ENCODE measurements at places on chromosomes 11 and 22. TPM values are rescaled to one million over a fixed set of nuclear protein-coding genes. Genes with fewer than 3 reads are reported as not detected.

DNA sequence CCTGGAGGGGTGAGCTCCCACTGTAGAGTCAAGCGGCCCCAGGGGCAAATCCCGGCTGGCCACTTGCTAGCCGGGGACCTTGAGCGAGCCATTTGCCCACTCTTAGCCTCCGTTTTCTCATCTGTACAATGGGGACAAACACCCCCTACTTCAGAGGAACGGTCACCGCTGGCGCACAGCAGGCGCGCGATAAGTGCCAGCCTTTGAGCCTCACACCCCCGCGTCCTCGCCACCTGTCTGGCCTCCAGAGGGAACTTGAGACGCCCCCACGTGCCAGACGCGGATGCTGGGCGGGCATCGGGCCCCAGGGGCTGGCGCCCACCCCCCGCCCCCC is 72.6 kb upstream of the TCF20 start:
- DNase-seq = no peak

- DNase-seq = no peak
Measured at GRCh38 chr11:93005239-93005638, 35.8 kb downstream of the MTNR1B start.

DNA sequence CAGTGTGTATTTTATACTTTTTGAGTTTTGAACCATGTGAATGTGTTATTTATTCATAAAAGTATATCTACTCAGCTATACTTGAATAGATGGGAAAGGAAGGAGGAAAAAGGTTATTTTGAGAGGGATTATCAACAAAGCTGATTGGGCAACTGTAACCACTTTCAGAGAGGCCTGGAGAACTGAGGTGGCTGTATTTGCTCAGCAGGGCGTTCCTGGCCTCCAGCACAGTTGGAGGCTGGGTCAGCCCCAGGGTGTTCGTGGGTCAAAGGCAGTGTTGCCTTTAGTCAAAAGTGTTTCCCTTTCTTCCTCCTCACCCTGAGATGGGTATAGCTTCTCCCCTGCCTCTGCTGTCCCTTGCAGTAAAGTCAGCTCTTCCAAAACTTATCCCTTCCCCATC is 26.7 kb downstream of the ASCC2 start:
- DNase-seq = peak; percentile 77

The SCGB1C1 gene
- total RNA-seq = not detected

- no peak for DNase-seq
Measured at GRCh38 chr22:42284643-42285181, 14.3 kb upstream of the TCF20 start.

GRCh38 chr11:10786451-10786850 is 22.3 kb downstream of the EIF4G2 start:
- no peak for DNase-seq

DNA sequence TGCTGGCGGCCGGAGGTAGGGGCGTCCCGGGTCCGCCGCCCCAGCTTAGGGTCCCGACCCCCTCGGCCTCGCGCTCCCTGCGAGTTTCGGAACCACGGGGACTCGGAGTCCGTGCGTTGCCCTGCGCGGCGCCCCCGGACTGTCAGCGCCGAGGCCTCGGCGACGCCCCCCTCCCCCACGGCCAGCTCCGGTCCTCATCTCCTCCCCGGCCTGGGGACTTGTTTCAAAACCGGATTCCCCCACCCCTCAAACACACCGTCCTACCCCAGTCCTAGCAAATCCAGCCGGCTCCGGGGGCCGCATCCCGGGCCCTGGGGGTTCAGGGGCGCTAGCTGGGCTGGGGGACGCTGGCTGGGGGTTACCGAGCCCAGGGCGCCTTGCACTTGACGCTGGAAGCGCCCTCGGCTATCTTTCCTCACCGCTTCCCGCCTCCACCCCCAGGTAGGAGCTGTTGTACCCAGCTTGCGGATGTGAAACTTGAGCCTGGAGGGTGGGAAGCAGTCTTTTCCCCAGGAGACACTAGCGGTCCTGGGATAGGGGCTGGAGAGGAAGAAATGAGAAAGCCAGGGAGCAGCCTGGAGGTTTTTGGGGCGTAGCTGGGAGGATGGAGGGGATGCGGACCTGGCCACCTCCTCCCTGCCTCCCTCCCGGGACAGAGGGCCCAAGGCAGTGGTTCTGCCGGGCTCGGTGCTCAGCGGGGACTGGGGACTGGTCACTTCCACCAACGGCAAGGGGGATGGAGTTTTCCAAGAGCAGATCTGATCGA is 550 bp downstream of the FBLN1 start:
- DNase-seq = no peak

DNA sequence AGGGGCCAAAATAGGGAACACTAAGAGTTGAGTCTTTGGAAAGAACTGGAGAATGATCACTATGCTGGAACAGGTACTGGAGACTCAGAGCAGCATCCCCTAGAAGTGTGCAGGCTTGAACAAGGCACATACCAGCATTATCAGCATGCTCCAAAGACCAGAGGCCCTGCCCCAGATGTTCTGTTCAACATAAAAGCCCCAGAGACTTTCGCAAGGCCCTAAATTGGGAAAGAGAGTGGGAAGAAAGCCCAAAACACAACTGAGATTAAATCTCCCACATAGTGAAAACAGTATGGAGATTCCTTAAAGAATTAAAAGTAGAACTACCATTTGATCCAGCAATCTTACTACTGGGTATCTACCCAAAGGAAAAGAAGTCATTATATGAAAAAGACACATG is 9.4 kb downstream of the CNGA4 start:
- DNase-seq = no peak

The OR8A1 gene
- total RNA-seq = not detected

DNA sequence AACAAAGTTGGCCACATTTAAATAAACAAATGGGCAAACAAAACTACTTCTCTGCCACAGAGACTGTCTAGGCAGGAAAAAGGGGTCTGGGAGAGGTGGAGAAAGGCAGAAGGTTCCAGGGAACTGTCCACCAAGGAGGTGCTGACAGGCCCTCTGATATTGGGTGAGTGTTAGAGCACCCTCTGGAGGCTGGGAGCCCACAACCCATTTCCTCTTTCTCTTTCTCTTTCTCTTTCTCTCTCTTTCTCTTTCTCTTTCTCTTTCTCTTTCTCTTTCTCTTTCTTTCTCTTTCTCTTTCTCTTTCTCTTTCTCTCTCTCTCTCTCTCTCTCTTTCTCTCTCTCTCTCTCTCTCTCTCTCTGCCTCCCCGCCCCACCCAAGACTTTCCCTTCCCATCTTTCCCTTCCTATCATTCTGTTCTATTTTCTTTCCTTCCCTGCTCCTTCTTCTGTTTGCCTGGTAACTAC is 912.8 kb downstream of the DLG2 start:
- DNase-seq = peak; percentile 76

The HSPB2 gene
- 2.2 TPM for total RNA-seq

GRCh38 chr11:17384002-17384511 is 4.4 kb downstream of the KCNJ11 start:
- peak; percentile 80 for DNase-seq

DNA sequence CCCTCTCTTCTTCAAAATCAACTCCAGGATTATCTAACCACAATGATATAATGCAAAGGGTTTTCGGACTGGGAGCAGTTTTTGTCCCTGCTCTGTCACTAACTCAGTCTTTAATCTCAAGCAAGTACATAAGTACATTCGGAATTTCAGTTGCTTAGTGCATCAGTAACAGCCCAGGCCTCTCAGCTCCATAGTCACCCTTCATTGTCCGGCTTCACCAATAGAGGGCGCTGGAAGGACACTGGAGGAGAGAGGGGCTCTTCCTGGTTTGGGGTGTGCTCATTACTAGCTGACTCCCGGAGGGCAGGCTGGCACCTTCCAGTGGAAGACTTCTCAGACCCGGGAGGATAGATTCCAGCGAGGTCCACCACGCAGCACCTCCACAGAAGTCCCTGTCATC is 90.4 kb upstream of the PDGFD start:
- DNase-seq = peak; percentile 29

The OR51B2 gene
- not detected for total RNA-seq

DNA sequence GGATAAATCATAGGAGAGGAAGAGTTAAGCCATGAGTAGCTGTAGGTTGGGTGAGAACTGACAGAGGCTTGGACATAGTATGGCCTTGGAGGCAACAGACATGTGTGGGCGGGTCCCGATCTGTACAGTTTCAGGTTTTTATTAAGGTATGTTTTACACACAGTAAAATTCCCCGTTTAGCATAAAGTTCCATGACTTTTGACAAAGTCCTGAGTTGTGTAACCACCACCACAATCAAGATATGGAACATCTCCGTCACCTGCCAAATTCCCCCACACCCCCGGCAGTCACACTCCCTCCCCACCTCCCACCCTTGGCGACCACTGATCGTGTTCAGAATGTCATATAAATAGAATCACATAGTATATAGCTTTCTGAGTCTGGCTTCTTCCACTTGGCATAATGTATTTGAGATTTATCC is 68.1 kb downstream of the GRIK4 start:
- no peak for DNase-seq

GRCh38 chr11:102669664-102670063 is 35.9 kb downstream of the MMP27 start:
- DNase-seq = no peak
